Smooth muscle cell of the coronary artery (primary cell): ENCODE measurements at places on chromosomes 5 and 9. TPM values are rescaled to one million over a fixed set of nuclear protein-coding genes. Genes with fewer than 3 reads are reported as not detected.

FGF1 gene
- 1.8 and 3.8 TPM in 2 replicates for total RNA-seq

LRRC19 gene
- not detected in 2 replicates for total RNA-seq

KDM3B gene
- 25.7 and 26.9 TPM in 2 replicates for total RNA-seq

SURF1 gene
- 20.6 and 38.1 TPM in 2 replicates for total RNA-seq

FPGS gene
- total RNA-seq, result 82.5 and 90.2 TPM in 2 replicates

AK3 gene
- total RNA-seq, result 55.0 and 71.0 TPM in 2 replicates

GRIA1 gene
- total RNA-seq, result 2.1 TPM in 1 of 2 replicates, not detected in the other
